ENCODE measurements at places on chromosomes 1 and 21.

DNA sequence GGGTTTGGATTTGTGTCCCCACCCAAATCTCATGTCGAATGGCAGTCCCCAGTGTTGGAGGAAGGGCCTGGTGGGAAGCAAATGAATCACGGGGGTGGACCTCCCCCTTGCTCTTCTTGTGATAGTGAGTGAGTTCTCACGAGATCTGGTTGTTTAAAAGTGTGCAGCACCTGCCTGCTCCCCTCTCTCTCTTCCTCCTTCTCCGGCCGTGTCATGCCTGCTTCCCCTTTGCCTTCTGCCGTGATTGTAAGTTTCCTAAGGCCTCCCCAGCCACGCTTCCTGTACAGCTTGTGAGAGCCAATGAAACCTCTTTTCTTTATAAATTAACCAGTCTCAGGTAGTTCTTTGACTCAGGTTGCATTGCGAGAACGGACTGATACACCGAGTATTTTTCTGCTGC lies 15.9 kb downstream of the CLDN14 start:
- DNase-seq: no peak

GRCh38 chr1:89519779-89520358 lies 4.8 kb upstream of the LRRC8B start:
- DNase-seq: peak; percentile 22

GRCh38 chr1:172360985-172361384 lies 59.5 kb upstream of the C1orf105 start:
- DNase-seq: no peak

- no peak for DNase-seq
Measured at GRCh38 chr1:89064632-89065031, 376 bp downstream of the GBP1 start.

DNA sequence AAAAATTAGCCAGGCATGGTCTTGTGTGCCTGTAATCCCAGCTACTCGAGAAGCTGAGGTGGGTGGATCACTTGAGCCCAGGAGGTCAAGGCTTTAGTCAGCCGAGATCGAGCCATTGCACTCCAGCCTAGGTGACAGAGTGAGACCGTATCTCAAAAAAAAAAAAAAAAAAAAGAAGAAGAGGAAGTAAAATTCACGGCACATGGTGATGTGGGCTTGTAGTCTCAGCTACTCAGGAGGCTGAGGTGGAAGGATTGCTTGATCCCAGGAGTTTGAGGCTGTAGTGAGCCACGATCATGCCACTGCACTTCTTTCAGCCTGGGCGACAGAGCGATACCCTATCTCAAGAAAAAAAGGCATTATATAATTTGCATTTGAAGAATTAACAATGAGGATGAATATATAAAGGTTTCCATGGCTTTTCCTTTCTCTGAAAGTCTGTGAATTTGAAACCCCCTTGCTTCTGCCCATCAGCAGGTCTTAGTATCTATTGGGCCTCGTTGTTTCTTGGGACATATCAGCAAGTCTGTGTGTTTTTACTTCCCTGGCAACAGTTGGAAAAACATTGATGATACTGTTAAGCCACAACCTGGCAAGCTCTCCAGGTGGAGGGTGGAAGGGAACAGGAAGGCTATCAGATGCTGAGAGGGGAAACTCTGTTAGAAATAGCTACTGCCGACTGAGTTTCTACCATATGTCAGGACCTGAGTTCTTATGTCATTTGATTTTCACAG lies 4.6 kb upstream of the PLA2G2D start:
- DNase-seq: no peak

DNA sequence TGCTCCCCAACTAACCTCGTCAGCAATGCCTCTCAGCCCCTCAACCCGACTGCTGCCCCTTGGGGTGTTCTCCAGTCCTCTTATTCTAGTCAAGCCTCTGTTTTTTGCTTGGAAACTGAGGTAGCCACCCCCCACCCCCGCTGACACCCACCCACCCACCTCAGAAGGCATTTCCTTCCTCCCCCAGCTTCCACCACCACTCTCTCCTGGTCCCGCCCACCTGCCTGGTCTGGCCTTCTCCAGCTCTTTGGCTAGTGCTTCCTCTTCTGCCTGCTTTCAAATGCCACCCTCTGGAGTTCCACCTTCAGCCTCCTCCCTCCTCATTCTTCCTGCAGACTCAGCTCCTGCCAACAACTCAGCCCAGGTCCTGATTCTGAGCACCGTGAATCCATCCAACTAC lies 35.3 kb downstream of the OLFML2B start:
- no peak for DNase-seq

DNA sequence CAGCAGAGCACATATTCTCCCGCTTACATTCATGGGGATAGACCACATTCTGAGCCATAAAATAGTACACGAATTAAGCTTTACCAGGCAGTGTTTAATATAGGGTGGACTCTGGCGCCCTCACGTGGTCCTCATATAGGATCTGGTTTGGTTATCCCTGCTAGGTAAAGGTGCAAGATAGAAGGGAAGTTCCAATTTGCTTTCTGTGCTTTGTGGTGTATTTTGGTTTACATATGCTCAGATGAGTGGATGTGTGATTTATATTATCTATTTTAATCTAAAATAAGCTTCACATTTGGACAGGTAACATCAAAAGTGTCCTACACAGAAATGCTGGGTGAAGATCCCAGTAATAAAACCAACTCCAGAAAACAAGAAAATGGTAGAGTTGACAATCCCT lies 3.6 kb downstream of the CR1 start:
- peak; percentile 68 for DNase-seq

- DNase-seq: no peak
Measured at GRCh38 chr1:100760511-100760910, 41.0 kb downstream of the VCAM1 start.

DNA sequence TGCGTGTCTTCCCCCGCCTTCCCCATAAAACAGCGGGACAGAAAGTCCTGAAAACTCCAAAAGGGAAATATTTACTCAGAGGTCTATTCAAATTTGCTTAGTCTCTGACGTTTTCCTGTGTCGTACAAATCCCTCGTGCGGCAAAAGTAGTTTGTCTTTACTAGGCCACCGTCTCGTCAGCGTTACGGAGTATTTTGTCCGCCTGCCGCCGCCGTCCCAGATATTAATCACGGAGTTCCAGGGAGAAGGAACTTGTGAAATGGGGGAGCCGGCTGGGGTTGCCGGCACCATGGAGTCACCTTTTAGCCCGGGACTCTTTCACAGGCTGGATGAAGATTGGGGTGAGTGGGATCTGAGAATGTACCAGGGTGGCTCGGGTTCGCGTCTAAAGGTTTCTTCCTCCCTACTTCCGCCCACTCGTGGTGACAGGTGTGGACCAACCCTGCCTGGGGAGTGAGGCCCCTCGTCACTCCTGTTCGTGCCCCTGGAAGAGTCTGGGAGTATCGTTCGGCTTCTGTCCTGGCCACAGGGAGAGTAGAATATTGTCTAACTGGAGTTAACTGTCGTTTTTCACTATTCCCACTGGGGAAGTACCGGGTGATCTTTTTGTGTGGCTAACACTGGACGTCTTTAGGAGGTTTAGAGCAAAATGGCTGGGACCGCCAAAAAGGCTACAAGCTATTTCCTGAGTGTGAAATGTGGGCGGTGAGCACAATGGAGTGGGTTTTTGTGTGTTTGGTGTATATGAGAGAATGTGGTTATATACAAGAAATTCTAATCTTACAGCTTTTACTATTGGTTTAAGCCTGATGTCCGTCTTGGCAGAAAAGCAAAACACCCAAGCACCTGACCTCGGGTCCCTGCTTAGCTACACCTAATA lies at the start of gene ATF6:
ATF6 (plus strand) TSS at position 219 of the 880 bp plus-strand sequence; CDS start at position 260, 41 bp downstream.
- DNase-seq: peak; percentile 93

DNA sequence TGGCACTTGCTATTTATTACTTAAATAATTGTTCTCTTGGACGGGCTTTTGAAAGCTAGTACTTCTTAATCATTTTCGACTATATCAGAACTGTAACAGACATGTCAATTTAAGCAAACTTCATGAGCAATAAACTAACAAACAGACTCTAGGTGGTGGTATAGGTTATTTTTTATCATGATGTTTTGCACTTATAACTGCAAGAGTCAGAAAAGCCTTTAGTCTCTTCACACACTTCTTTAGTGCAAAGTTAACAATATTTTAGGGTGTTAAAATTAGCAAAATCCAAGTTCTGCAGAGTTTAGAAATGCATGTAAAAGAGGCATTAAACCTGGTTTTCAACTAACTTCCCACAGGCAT lies 2.2 kb downstream of the NRIP1 start:
- DNase-seq: no peak

DNA sequence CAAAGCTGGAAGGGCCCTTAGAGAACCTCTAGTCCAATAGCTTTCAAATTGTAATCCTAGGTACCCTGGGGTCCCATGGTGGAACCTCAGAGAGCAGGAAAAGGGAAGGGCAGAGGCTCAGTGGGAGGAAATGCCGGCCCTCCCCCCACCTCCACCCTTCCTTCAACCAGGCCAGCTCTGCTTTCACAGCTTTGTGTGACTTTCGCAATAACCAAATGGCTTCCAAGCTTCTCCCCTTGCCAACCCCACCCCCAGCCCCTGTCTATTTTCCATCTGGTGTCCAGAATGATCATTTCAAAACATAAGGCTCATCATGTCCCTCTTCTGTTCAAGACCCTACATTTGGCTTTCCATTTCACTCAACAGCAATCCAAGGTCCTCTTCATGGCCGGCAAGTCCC lies 74.4 kb downstream of the CD58 start:
- DNase-seq: peak; percentile 70

DNA sequence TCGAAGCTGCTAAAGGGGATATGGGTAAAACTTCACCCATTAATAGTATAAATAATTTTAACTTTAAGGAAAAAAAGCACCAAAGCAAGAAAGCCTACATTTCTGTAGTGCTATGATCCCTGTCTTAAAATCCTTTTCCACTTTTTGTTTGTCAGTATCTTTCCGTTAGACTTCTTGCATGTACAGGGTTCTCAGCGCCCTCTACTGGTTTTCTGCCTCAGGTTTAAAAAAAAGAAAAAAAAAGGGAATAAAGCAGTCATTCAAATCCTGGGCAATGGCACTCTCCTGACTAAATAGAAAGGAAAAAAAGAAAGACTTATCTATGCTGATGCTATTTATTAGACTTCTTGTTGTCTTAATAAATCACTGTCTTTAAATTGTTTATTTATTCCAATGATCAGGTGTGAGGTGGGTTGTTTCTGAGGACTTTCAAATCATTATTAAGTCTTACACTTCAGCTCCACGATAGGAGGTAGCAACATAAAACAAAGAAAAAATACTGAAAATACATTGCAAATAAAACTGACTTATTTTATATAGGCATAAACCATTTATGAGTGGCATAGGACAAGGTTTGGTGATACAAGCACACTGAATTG lies 475.4 kb upstream of the NR5A2 start:
- peak; percentile 68 for DNase-seq

DNA sequence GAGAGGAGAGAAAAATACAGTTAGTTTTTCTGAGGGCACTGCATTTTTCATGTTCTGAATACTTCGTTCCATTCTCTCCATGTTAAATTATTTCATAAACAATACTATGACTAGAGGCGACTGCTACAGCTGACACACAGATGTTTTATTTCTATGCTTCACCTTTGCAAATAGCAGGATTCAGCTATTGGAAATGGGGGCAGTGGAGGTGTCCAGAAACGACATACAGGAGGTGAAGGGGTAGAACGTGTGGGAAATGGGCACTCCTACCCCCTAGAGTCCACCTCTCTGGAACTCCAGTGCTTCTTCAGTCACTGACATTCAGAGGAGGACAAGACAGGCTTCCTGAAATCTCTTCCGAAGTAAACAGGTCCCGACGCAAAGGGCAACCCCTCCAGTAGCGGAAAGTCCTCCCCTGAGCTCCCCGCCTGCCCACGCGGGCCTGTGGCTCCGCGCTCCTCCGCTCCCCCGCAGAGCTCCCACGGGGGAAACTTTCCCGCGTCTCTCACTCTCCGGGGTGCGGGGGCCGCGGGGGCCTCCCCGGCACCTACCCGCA lies 480 bp downstream of the DPYD start:
- no peak for DNase-seq

DNA sequence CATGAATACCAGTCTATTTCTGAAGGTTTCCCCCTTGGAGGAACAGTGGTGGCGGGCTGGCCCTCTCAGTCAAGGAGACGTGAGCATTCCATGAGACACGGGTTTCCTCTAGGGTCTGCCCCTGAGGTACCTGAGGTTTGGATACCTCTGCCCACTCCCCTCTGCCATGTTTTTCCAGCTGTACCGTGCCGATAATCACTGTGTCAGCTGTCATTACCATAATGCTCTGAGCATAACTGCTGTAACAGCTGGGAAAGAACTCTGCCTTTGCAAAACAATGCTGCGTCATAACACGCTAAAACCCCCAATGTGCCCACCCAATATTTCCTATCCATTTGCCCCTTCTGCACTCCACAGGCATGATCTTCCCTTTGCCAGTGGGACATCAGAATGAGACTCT lies 425.1 kb downstream of the KIF26B start:
- no peak for DNase-seq

GRCh38 chr1:155206891-155207805 lies 549 bp downstream of the THBS3 start:
- DNase-seq: peak; percentile 78

DNA sequence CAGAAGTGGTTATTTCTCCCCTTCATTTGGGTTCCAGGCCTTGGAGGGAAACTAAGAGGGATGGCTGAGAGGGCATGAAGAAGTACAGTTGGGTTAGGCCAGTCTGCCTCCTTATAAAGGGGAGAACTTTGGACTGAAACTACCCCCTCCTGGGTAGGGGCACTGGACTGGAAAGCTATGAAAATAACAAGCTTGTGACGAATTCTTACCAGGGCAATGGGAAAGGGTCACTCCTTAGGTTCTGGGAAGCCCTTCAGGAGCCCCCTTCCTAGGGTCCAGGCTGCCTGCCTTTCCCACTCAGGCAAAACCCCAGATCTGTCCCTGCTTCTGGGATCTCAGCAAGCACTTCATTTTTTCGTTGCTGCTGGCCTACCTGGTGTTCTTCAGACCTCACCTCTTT lies 9.8 kb upstream of the P3R3URF start:
- DNase-seq: no peak

- DNase-seq: no peak
Measured at GRCh38 chr1:171969813-171970212, 128.5 kb downstream of the DNM3 start.

GRCh38 chr1:221149111-221149510 lies 269.9 kb downstream of the HLX start:
- peak; percentile 5 for DNase-seq

DNA sequence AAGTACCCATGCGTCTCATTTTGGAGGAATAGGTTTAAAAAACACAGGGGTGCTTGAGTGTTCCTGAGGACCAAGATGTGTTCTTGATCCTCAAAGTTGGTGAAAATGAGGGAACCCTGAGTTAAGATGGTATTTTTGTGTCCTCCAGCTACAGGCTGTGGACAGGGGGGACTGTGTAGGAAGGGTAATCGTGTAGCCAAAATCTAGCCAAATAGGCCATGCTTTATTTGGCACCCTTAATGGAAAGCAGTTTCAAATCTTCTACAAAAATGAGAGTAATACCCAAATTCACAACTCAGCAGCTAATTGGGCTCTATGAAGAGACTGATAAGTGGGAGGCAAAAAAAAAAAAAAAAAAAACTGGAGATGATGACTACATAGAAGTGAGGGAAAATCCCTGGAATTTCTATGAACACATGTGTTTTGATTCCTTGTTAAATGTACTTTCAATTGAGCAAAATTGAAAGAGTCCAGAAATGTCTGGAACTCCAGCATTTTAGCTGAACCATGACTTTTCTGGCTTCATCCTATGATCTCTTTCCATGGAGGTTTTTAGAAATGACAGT lies 470 bp downstream of the HSD11B1 start:
- DNase-seq: no peak

Measured in fibroblast of skin of abdomen (primary cell).